Activated CD4-positive, alpha-beta memory T cell treated with anti-CD3 and anti-CD28 coated beads, Interleukin-2, amount 10 ng/mL, durations not matched to agents 7 days and 5 days (primary cell): ENCODE measurements at places on chromosomes 4 and X. TPM values are rescaled to one million over a fixed set of nuclear protein-coding genes. Genes with fewer than 3 reads are reported as not detected.

DNA sequence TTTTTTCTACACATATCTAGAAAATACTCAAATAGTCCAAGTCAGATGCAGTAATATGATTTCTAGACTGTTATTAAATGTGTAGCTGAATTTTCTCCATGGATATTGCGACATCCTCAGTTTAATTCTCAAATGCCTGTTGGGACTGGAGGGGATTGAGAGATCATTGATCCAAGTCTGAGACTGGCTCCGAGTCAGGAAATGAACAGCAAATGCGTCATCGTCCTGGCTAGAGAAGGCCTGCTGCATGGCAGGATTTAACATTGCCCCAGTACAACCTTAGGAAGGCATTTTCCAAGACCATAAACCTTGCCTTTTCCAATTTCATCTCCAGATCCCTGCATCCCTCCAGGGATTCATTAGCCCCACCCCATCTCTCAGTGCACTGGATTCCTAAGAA lies 56.6 kb upstream of the SLC6A14 start:
- H3K4me3 ChIP-seq = no peak overlapping the region
- no peak for DNase-seq
- H3K27ac ChIP-seq = no peak overlapping the region
- H3K36me3 ChIP-seq = no peaks in the 10 kb centered on the region

- no peak overlapping the region for H3K4me3 ChIP-seq
- no peak for DNase-seq
Observed at GRCh38 chr4:98572697-98573096, 85.7 kb downstream of the TSPAN5 start.

DNA sequence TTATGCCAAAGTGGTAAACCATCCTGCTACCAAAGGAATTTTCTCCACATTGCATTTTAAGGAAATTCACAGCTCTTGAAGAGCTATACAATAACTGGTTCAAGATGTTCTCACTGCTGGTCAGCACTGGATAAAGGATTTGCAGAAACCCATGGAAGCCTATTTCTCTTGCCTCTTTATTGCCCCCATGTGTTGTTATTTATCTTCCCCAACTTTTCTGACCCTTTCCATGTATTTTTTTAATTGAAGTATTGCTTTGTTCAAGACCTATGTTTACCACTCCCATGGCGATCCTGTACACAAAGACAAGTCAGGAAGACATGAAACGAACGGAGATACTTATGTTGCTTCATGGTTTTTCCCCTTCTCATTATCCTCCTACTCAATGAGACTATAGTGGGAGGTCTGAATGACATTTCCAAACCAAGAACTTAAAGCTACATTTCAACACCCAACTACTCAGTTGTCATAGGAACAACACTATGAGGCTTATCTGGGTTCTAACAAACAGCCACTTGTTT lies 566.4 kb upstream of the DIPK2B start:
- no peak for DNase-seq
- H3K27me3 ChIP-seq = no peaks in the 10 kb centered on the region
- peak overlapping the region; percentile 81 for H3K27ac ChIP-seq

GRCh38 chr4:28702571-28702970 lies 1841.9 kb downstream of the STIM2 start:
- no peak overlapping the region for H3K4me3 ChIP-seq
- no peaks in the 10 kb centered on the region for H3K36me3 ChIP-seq
- H3K27ac ChIP-seq = no peak overlapping the region

DNA sequence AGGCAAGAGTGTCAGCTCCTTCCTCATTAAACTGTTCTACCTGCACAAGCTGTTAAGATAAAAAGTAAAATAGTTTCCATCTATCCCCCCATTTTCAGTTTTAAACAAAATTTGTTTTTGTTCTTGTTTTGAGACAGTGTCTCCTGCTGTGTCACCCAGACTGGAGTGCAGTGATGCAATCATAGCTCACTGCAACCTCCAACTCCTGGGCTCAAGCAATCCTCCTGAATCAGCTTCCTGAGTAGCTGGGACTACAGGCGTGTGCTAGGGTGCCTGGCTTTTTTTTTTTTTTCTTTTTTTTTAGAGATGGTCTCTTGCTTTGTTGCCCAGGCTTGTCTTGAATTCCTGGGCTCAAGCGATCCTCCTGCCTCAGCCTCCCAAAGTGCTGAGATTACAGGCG lies 105.4 kb downstream of the HS6ST2 start:
- H3K36me3 ChIP-seq = peaks cover 3% of the 10 kb centered on the region
- H3K4me1 ChIP-seq = peaks cover 24% of the 10 kb centered on the region
- no peak overlapping the region for H3K27ac ChIP-seq
- no peak for DNase-seq
- no peak overlapping the region for H3K4me3 ChIP-seq

DNA sequence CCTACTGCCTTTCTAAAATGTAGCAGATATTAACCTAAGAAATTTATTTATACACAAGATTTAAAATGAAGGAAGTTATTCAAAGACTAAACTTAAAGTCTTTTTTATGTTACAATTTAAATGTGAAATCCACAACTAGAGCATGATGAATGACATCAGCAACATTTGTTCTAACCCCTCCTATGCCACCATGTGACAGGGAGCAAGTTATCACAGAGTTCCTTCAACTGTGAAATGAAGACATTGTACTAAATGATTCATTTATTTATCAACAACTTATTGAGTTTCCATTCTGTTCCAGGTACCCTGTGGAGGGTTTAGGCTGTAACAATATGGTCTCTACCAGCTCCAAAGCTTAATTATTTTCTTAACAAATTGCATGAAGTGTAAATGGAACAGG lies 76.9 kb downstream of the SLC39A8 start:
- peaks cover 8% of the 10 kb centered on the region for H3K4me1 ChIP-seq
- H3K36me3 ChIP-seq = peaks cover 45% of the 10 kb centered on the region
- no peak for DNase-seq
- no peaks in the 10 kb centered on the region for H3K27me3 ChIP-seq

- H3K4me3 ChIP-seq = no peak overlapping the region
- no peak for DNase-seq
- no peaks in the 10 kb centered on the region for H3K4me1 ChIP-seq
- no peaks in the 10 kb centered on the region for H3K36me3 ChIP-seq
- H3K27me3 ChIP-seq = no peaks in the 10 kb centered on the region
Observed at GRCh38 chr4:79030973-79031372, 91.7 kb upstream of the PAQR3 start.

DNA sequence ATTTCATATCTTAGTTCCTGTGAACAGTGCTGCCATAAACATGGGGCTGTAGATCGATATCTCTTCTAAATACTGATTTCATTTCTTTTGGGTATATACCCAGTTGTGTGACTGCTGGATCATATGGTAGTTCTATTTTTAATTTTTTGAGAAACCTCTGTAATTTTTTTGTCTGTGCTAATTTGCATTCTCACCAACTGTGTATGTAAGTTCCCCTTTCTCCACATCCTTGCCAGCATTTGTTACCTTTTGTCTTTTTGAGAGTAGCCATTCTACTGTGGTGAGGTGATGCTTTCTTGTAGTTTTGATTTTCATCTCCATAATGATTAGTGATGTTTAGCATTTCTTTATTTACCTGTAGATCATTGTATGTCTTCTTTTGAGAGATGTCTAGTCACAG lies 2086.5 kb upstream of the TENM3 start:
- H3K4me1 ChIP-seq = no peaks in the 10 kb centered on the region
- DNase-seq = no peak
- no peak overlapping the region for H3K27ac ChIP-seq
- H3K4me3 ChIP-seq = no peak overlapping the region

DNA sequence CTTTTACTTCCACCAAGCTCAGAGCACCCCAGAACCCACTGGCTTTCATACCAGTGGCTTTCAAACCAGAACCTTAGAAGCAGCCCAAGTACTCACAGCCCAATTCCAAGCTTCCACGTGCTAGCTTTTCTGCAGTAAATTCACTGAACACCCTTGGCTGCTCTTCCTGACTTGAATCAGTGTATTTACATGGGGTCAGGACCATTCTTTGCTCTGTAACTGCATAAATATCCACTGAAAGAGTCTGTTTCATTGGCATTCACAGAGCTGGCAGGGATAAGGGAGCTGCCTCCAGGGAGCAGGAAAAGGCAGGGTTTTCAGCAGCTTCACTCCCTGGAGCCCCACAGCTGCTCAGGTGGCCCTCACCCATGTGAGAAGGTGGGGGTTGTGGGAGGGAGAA lies 43.8 kb downstream of the RAI2 start:
- H3K36me3 ChIP-seq = no peaks in the 10 kb centered on the region
- no peak overlapping the region for H3K4me3 ChIP-seq
- H3K4me1 ChIP-seq = no peaks in the 10 kb centered on the region
- DNase-seq = no peak
- H3K27ac ChIP-seq = no peak overlapping the region

DNA sequence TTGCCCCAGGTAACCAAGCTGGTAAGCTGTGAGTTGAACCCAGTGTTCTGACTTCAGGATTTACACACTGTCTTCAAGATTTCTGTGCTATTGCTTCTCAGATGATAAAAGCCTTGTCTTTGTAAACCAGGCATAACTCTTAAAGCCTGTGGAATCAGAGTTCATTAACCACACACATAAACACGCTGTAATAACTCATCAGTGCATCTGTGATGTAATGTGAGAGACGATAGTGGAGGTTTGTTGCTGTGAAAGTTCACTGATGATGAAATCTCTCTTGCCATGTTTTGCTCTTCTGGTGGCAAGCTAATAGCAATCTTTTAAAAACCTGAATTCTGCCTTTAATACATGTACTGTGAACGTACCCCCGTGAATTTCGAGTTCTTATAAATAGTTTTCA lies 41.5 kb downstream of the CLCN4 start:
- H3K4me3 ChIP-seq = no peak overlapping the region
- no peaks in the 10 kb centered on the region for H3K27me3 ChIP-seq
- H3K36me3 ChIP-seq = no peaks in the 10 kb centered on the region
- no peak for DNase-seq

- no peaks in the 10 kb centered on the region for H3K4me1 ChIP-seq
- H3K27me3 ChIP-seq = no peaks in the 10 kb centered on the region
- no peak overlapping the region for H3K4me3 ChIP-seq
- no peak overlapping the region for H3K27ac ChIP-seq
- DNase-seq = no peak
- no peaks in the 10 kb centered on the region for H3K36me3 ChIP-seq
Observed at GRCh38 chrX:149392921-149393320, 112.2 kb downstream of the IDS start.

- peaks cover 70% of the 10 kb centered on the region for H3K27me3 ChIP-seq
- DNase-seq = peak; percentile 48
- H3K36me3 ChIP-seq = peaks cover 16% of the 10 kb centered on the region
- peak overlapping the region; percentile 57 for H3K4me3 ChIP-seq
- H3K4me1 ChIP-seq = peaks cover 47% of the 10 kb centered on the region
- peak overlapping the region; percentile 6 for H3K27ac ChIP-seq
Observed at GRCh38 chr4:13544606-13545393, 492 bp upstream of the NKX3-2 start.

- H3K27ac ChIP-seq = no peak overlapping the region
- H3K4me3 ChIP-seq = no peak overlapping the region
- H3K4me1 ChIP-seq = peaks cover 7% of the 10 kb centered on the region
- peaks cover 17% of the 10 kb centered on the region for H3K27me3 ChIP-seq
- no peaks in the 10 kb centered on the region for H3K36me3 ChIP-seq
Observed at GRCh38 chrX:34653811-34654210, 3.3 kb downstream of the TMEM47 start.

- no peak for DNase-seq
- no peak overlapping the region for H3K4me3 ChIP-seq
- no peaks in the 10 kb centered on the region for H3K27me3 ChIP-seq
Observed at GRCh38 chrX:154481911-154482601, 3.0 kb upstream of the LAGE3 start.

- no peak overlapping the region for H3K4me3 ChIP-seq
- H3K27ac ChIP-seq = no peak overlapping the region
- DNase-seq = no peak
- peaks cover 6% of the 10 kb centered on the region for H3K4me1 ChIP-seq
- H3K36me3 ChIP-seq = no peaks in the 10 kb centered on the region
- H3K27me3 ChIP-seq = peaks cover 4% of the 10 kb centered on the region
Observed at GRCh38 chr4:158652920-158653319, 18.8 kb downstream of the C4orf46 start.

DNA sequence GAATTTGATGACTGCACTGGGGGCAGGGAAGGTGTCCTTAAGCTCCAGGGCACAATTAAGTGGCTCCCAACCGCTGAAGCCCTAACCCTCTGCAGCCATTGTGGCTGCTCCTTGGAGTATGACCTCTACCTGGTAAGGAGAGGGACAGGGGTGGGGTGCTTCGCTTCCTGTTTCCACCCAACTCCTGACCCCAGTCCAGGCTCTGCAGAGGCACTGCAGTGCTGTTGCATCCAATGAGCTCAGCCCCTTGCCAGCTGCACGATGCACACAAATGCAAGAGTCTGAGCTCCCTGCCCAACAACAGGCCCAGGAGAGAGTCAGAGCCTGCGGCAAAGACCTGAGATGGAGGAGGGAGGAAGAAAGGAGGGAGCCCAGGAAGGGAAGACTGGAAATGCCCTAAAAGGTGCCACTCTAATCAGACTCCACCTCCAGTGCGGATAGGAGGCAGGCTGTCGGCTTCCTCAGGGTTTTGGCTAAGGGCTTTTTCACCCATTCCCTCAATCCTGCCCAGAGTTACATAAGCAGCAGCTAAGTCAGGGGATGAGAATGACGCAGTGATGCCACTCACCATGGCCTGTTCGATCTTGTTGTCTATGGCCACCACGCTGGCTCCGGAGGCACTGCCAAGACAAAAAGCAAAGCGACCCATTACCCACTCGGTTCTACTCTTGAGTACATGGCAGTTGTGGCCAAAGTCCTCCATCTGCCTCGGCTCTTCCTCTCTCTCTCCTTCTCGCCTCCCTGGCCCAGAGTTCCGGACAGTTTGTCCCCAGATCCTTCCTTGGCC lies 60.1 kb downstream of the TSC22D3 start:
- H3K4me3 ChIP-seq = peak overlapping the region; percentile 93
- H3K27ac ChIP-seq = peak overlapping the region; percentile 85
- peaks cover 36% of the 10 kb centered on the region for H3K36me3 ChIP-seq
- no peaks in the 10 kb centered on the region for H3K27me3 ChIP-seq
- DNase-seq = peak; percentile 21
- H3K4me1 ChIP-seq = peaks cover 66% of the 10 kb centered on the region

GRCh38 chr4:3879681-3880614 lies 113.8 kb downstream of the ADRA2C start:
- peaks cover 11% of the 10 kb centered on the region for H3K4me1 ChIP-seq
- peaks cover 40% of the 10 kb centered on the region for H3K27me3 ChIP-seq
- no peak for DNase-seq
- peaks cover 8% of the 10 kb centered on the region for H3K36me3 ChIP-seq
- no peak overlapping the region for H3K4me3 ChIP-seq

GRCh38 chr4:109588176-109588575 lies 28.1 kb downstream of the MCUB start:
- peaks cover 39% of the 10 kb centered on the region for H3K36me3 ChIP-seq
- no peak overlapping the region for H3K4me3 ChIP-seq
- H3K4me1 ChIP-seq = peaks cover 34% of the 10 kb centered on the region

- H3K27me3 ChIP-seq = no peaks in the 10 kb centered on the region
- H3K27ac ChIP-seq = no peak overlapping the region
- no peak overlapping the region for H3K4me3 ChIP-seq
Observed at GRCh38 chrX:12149670-12150407, 11.6 kb downstream of the FRMPD4 start.

Gene CFAP97
- total RNA-seq = 32.1 TPM

Gene LIMCH1
- not detected for total RNA-seq

Gene GRK4
- total RNA-seq = 3.6 TPM

Gene CCDC120
- total RNA-seq = 5.8 TPM

Gene FREM3
- not detected for total RNA-seq

Gene TXK
- total RNA-seq = 15.2 TPM

Gene PDE5A
- total RNA-seq = 1.1 TPM

Gene SEC31A
- 102 TPM for total RNA-seq

Gene MTMR8
- 5.7 TPM for total RNA-seq

Gene SMIM14
- 7.6 TPM for total RNA-seq

Gene SAGE1
- total RNA-seq = not detected
